AG04450 (cell line): ENCODE measurements at places on chromosomes 7 and 10.

- DNase-seq = no peak
Observed at GRCh38 chr10:75640803-75641202, 209.4 kb downstream of the LRMDA start.

- DNase-seq = no peak
Observed at GRCh38 chr10:112585960-112586359, 138.9 kb downstream of the VTI1A start.

DNA sequence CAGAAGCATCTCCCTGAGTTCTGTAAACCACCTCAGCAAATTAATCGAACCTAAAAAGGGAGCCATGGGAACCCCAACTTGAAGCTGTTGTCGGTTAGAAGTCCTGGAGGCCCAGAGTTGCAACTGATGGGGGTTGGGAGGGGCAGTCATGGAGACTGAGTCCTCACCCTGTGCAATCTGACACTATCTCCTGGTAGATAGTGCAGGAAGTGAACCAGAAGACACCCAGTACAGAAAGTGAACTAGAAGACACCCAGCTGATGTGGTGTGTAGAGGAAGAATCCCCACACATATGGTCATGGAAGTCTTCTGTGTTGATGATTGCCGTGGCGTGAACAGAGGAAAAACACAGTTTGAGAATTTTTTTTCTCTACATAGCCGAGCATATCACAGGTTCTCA, 58.8 kb upstream of the SRRM3 start:
- no peak for DNase-seq

- no peak for DNase-seq
Observed at GRCh38 chr7:40721342-40721949, 586.6 kb downstream of the SUGCT start.

DNA sequence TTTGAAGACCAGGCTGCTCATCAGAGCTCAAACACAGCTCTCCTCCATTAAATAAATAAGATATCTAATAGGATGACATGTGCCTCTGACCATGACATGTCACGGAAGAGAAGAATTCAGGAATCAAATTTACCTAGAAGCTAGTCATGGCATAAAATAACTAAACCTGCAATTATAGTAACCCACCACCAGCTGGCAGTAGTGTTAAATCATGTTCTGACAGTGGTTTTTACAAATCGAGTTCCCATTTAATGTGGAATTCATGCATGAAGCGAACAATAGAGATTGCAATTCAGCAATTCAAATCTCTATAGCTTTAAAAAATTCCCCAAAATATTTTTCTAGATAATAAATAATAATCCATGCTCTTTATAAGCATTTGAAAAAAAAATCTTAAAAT, 74.6 kb upstream of the IKZF1 start:
- DNase-seq = no peak

- no peak for DNase-seq
Observed at GRCh38 chr10:15155978-15156656, 12.4 kb downstream of the NMT2 start.

GRCh38 chr7:142196066-142196840, 61.6 kb downstream of the PRSS58 start:
- DNase-seq = no peak

GRCh38 chr7:27095897-27096767, at the start of gene HOXA1:
Gene HOXA1, minus strand, starts transcription at chr7:27096000. Its CDS starts 88 bp downstream, at chr7:27095912.
- peak; percentile 90 for DNase-seq

DNA sequence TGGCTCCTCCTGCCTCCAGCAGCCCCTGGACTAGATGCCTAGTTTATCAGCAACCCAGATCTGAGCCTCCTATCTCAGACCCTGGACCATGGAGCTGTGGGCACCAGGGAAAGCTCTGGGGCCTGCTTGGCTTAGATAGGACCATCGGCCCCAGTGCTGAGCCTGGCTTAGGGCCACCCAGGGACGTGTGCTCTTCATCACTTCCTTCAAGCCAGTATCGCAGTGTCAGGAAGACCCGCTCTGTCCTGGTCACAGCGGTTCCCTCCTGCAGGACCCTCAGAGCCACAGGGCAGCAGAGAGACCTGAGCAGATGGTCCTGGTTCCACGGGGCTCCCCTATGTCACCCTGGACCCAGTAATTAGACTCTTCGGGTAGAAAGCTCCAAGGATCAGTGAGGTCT, 105.7 kb upstream of the FAM20C start:
- no peak for DNase-seq

DNA sequence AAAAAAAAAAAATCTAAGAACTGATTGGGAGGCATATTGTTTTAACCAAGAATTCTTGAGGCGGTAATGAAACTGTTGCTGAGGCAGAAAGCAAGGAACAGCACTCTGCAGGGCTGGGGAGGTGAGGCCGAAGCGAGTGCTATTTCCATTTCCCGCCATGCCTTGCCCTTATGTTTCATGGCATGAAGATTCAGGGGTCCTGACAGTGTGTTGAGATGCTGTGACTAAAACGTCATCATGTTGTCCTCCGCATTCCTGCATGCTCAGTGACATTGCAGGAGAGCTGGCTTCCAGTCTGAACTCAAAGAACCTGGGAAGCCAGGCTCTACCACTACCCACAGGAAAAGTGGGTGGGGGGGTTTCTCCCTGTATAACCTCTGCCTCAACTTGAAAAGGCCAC, 85.2 kb downstream of the EBF3 start:
- no peak for DNase-seq

GRCh38 chr10:86599041-86599440, 55.3 kb upstream of the OPN4 start:
- no peak for DNase-seq

GRCh38 chr7:30918676-30919075, 7.0 kb downstream of the AQP1 start:
- DNase-seq = no peak

GRCh38 chr7:106515321-106515720, 145.6 kb downstream of the CCDC71L start:
- DNase-seq = no peak

- DNase-seq = no peak
Observed at GRCh38 chr10:34778237-34778636, 36.9 kb downstream of the PARD3 start.

GRCh38 chr10:51251110-51251509, 176.8 kb downstream of the PRKG1 start:
- no peak for DNase-seq

DNA sequence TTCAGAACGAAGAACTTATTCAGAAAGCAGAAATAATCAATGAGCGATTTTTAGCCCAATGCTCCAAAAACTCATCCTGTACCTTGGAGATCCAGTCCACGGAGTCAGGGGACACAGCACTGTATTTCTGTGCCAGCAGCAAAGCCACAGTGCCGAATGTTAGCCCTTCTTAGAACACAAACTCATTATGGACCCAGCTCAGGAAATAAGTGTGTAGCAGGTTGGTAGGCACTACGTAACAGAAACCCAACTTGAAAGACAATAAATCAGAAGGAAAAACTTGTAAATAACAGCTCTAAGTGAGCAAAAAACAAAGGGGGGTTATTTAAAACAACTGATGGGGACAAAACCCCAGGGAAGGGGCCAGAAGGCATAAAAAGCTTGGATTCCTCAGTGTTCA, 112.0 kb upstream of the PRSS1 start:
- no peak for DNase-seq

DNA sequence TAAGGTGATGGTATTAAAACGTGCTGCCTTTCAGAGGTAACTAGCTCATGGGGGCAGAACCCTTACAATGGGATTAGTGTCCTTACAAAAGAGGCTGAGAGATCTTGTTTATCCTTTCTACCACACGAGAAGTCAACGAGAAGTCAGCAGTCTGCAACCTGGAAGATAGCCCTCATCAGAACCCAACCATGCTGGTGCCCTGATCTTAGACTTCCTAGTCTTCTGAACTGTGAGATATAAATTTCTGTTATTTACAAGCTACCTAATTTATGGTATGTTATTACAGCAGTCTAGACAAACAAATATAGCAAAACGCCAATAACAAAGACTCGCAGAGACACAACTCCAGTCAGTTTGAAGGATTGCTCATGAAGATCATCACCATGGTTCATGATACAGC, 157.5 kb upstream of the TMEM106B start:
- no peak for DNase-seq

- no peak for DNase-seq
Observed at GRCh38 chr10:121276046-121276445, 322.2 kb downstream of the FGFR2 start.

- no peak for DNase-seq
Observed at GRCh38 chr10:123897146-123897545, 5.5 kb upstream of the CPXM2 start.

DNA sequence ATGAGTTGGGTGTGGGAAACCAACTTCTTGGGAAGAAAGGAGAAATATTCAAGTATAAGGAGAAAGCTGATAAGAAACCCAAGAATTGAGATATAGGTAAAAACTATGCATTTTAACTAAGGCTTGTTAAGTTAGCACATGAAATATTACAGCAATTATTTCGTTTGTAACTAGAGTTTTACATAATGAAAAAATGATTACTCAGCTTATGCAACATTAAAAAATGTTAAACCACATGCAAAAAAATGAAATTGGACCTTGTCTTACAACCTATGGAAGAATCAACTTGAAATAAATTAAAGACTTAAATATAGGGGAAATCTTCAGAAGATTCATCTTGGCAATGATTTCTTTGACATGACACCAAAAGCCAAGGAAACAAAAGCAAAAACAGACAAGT, 183.2 kb downstream of the CDCA7L start:
- DNase-seq = no peak

- no peak for DNase-seq
Observed at GRCh38 chr10:31620226-31621151, 301.5 kb downstream of the ZEB1 start.

GRCh38 chr7:105703207-105703930, 122.1 kb upstream of the EFCAB10 start:
- DNase-seq = no peak

- DNase-seq = no peak
Observed at GRCh38 chr7:31440511-31440910, 73.4 kb upstream of the ITPRID1 start.

DNA sequence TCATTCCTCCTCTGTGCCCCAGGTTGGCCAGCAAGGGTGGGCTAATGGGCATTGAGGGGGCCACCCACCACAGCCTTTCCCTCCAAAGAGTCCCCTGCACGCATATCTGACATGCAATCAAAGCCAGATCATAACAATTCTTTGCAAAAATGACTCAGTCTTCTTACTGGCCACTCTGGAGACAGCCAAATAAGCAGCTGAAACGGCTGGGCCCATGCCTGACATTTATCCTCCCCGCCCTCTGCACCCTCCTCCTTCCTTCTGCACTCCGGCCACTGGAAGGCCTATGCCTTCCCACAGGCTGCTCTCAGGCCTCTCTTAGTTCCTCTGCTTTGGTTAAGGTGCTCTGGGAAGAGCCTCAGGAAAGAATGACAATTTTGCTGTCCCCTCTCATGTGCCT, 29.2 kb upstream of the NPFFR1 start:
- no peak for DNase-seq
